Esophagus mucosa (tissue), 1 donor: ENCODE measurements at places on chromosomes 12 and 14. TPM values are rescaled to one million over a fixed set of nuclear protein-coding genes. Genes with fewer than 3 reads are reported as not detected.
A peak's percentile ranks its signal among the peaks of the same experiment; 100 is the strongest.

DNA sequence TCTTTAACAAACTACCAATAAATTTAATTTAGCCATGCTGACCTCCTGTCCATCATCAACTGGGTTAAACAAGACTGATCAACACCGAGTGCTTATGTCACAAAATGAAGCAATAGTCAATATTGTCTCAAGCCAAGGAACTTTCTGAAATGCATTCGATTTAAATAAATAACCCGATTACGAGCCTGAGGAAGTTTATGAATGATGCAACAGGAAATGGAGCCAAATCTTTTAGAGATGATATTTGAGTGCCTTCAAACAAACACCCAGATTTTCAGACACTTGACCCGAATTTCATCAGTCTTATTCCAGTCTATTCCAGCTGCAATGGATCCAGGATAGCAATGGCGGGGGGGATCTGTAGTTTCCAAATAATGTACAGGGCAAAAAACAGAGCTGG lies 27.9 kb downstream of the FAR2 start:
- no peak for ATAC-seq

DNA sequence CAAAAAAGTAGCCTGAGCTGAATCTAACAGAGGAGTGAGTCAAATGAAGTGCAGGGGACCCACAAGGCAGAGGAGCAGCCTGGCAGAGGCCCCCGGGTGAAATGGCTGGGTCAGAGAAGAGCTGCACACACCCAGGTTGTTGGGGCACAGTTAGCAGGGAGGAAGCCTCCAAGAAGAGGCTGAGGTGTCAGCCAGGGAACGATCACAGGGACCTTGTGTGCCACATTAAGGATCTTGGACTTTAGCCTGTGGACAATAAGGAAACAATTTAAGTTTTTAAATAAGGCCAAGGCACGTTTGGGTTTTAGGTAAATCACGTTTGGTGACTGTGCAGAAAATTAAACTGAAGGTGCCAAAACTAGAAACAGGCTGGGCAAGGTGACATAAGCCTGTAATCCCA lies 35.1 kb downstream of the OR10P1 start:
- ATAC-seq: no peak

GRCh38 chr12:90940872-90941499 lies 14.0 kb downstream of the CCER1 start:
- ATAC-seq: peak; percentile 60

GRCh38 chr12:66960704-66961690 lies 282.1 kb upstream of the GRIP1 start:
- peak; percentile 58 for ATAC-seq

- no peak for ATAC-seq
Observed at GRCh38 chr14:105253329-105253682, 5.0 kb downstream of the BTBD6 start.

GRCh38 chr12:95326445-95326844 lies 108.8 kb downstream of the VEZT start:
- ATAC-seq: no peak

DNA sequence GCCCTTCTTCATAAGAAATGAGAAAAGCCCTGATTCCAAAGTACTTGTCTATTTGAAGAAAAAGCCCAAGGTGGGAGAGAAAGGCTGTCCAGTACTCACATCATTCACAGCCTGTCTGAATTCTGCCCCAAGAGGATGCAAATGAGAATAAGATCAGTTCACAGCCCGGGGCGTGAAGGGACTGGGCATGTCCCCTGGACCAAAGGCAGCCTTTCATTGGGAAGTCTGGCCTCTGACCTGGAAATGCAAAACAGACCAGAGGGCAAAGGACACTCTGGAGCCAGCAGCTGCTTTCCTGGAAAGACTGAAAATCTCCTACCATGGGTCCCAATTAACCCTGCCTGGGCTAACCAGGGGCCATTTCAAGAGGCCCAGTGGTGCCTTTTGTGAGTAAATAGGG lies 191.2 kb upstream of the PELI2 start:
- ATAC-seq: no peak

DNA sequence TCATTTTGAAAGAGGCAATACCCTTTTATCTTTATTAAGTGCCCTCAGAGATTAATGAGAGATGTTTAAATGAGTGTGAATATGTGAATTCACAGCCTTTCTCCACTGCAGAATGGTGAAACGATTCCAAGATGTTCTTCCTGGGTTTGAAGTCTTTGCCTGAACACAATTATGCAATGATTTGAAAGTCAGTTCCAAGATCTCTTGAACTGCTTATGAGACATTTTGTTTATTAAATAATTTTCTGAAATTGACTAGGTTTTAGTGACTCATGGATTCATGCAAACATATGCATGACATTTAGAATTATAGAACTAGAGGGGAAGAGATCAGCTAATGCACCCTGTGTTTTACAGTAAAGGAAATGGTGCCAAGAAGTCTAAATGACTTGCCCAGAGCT lies 118.1 kb upstream of the SLC38A2 start:
- ATAC-seq: no peak

GRCh38 chr12:125021096-125021495 lies 27.7 kb downstream of the BRI3BP start:
- no peak for ATAC-seq

- no peak for ATAC-seq
Observed at GRCh38 chr12:131975228-131975627, 25.5 kb downstream of the EP400 start.

GRCh38 chr14:84708865-84709264 lies 821.1 kb upstream of the FLRT2 start:
- no peak for ATAC-seq

GRCh38 chr14:60510951-60511599 lies 2.1 kb downstream of the SIX6 start:
- no peak for ATAC-seq

GRCh38 chr14:75206190-75206589 lies 29.8 kb upstream of the TMED10 start:
- ATAC-seq: no peak

- no peak for ATAC-seq
Observed at GRCh38 chr14:100775351-100775830, 48.7 kb downstream of the DLK1 start.

DNA sequence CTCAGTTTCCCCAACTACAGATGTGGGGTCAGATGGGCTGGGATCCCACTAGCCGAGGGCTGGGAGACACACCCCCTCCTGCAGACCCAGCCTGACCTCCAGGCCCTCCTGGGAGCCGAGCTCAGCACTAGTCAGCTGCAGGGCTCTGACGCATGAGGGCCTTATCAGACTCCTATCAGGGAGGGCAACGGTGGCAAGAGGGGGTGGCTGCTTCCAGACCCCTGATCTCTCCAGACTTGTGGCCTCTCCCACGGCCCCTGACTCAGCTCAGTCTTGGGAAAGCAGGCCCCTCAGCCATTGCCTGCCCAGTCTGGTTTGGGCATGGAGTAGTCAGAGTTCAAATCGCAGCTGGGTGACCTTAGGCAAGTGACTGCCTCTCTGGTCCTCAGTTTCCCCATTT lies 2.5 kb downstream of the RASAL1 start:
- no peak for ATAC-seq

DNA sequence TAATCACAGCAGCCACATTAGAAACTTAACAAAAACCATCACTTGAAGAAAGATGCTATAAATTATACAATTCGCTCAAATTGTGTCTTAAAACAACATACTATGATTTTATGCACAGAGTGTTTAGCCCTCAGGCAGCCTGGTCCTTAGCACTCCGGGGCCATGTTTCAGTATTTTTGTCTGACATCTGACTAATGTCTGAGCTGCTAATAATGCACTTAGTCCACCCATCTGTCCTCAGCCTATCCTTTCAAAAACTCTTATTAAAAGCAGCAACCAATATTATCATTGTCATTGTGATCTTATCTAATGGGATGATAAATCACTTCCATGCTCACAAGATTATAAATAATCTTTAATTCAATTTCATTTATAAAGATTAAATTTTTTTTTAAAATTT lies 602.7 kb upstream of the FOXG1 start:
- no peak for ATAC-seq

DNA sequence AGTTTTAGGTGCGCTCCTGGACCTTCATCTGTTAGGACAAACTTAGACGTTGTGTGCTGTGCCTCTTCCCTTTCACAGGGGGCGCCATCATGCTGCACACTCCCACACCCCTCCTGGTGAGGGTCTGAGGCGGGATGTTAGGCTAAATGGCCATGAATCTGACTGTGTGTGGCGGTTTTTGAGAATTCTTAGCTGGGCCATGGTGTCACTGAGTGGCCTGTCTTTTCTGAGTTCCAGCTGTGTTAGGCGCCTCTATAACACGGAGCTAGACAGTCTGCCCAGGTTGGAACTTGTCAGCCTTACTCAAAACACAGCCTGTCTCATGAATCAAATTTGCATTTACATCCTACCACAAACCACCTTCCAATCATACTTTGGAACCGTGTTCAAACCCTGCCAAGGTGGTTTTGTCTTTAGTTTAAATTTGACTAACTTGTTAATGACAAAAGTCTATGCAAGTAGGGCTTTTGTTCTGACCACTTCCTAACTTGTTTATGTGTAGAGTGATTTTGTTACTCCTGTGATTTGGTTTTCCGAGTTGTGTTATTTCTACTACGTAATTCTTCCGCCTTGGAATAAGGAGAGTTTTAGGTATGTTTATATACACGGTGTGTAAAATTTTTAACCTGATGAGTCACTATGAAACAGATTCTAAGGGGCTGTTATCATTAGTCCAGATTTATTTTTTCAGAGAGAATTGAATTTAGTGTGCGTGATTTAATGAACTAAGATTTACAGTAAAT lies 19.6 kb downstream of the ACVR1B start:
- ATAC-seq: peak; percentile 65

DNA sequence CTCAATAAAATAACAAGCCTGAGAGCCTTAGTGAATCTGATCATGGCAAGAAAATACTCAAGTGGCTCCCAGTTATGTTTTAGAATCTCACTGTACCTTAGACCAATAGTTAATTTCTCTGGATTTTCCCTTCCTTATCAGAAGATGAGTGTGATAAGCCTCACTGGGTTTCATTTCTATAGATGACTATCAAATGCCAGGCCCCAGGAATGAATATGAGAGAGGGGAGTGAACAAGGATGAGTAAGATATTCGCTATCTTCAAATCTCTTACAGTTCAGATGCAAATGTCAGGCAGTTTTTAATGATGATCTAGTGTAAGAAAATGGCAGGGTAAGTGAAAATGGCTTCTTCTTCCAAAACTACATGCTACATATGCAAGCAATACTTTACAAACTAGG lies 26.1 kb upstream of the OR10P1 start:
- ATAC-seq: no peak

DNA sequence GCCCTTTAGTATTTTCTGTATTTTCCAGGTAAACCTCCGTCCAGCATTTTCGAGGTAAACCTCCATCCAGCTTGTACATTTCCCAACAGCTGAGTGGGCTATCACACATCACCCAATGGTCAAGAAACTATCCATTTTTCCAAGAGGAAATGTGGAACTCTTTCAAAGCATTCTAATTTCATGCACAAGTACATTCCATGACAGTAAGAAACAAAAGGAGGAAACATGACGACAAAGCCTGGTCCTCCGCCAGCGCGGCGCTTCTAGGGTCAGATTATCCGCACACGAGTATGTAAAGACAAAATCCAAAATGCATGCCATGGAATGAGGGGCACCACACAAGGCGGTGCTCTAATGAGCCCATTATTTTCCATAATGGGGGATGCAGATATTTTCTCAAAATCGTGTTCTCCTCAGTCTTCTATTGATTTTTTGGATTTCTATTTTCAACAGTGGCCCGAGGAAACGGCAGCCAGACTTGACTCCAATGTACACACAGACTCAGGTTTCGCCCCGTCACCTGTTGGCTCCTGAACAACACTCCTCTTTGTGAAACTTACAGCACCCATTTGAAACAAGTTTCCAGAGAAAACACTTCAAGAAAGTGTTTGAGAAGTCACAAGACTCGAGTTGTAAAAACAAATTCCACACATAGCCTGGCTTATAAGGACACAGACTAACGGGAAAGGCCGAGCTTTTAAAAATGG lies 107.4 kb downstream of the PRICKLE1 start:
- ATAC-seq: no peak

DNA sequence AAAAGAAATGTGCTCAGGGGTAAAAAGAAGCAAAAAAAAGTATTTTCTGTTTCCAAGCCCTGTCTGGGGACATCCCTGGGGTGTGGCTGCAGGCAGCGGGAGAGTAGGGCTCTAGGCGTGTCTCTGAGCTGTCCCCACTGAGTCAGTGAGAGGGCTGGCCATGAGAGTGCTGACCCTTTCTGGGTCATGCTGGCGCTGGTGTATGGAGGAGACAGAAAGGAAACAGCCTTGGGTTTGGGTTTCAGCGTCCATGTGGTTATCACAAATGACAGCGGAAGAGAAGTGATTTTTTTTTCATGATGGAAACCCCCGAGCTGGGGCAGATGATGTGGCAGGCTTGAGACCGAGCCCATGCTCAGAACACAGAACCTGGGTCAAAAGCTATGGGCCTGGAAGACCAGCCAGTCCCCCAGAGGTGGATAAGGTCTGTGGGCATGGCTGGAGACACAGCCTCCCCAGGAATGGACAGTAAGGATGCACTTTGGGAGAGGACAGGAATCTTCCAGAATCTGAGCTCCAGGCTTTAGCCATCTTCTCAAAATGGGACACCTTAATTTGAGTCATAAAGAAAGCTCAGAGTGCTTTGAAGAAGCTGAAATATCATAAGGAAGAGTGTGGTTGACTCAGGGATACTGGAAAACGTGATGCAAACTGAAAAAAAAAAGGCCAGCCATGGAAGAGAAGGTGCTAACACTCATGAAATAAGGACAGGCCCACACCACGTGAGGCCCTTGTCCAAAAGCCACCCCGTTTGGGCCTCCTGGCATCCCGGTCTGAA lies 36.2 kb downstream of the SYNE3 start:
- peak; percentile 42 for ATAC-seq

DNA sequence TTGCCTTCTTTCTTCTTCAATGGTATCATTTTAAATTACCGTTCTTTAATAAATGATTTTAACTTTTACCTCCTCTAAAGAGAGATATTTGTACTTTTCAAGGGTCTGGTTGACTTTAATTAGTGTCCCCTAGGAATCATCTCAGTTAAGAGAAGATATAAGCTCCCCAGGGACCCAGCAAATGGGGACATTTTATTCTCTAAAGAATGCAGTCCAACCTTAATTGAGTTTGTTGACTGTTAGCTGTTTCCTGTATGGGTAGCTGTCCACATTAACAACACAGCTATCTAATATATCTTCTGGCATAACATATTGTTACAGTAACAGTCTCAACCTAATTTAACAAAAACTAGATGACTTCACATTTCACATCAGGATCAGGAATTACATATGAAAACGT lies 241.6 kb upstream of the NPAS3 start:
- ATAC-seq: no peak

The TGM1 gene
- 1,652 TPM for total RNA-seq

The CLEC6A gene
- total RNA-seq: not detected

The CCDC198 gene
- total RNA-seq: not detected

The NFE2 gene
- not detected for total RNA-seq

The PIWIL1 gene
- total RNA-seq: not detected

The RND1 gene
- 2.6 TPM for total RNA-seq

The CPM gene
- total RNA-seq: 8.2 TPM

The TOMM20L gene
- not detected for total RNA-seq

The HOXC4 gene
- total RNA-seq: 5.1 TPM

The CLEC1B gene
- total RNA-seq: not detected

The GPR65 gene
- total RNA-seq: 0.20 TPM

The NDRG2 gene
- 54.7 TPM for total RNA-seq
